ENCODE measurements at places on chromosomes 1 and 21. TPM values are rescaled to one million over a fixed set of nuclear protein-coding genes. Genes with fewer than 3 reads are reported as not detected.

HES3 gene
- total RNA-seq, result not detected

CFAP141 gene
- total RNA-seq, result not detected

RAB25 gene
- total RNA-seq, result not detected

TFF2 gene
- total RNA-seq, result not detected

LCK gene
- total RNA-seq, result not detected

CELSR2 gene
- 0.97 TPM for total RNA-seq

IBA57 gene
- total RNA-seq, result 8.8 TPM

FUCA1 gene
- 21.6 TPM for total RNA-seq

SRGAP2 gene
- 100 TPM for total RNA-seq

HPDL gene
- total RNA-seq, result 0.65 TPM

WDR26 gene
- 71.6 TPM for total RNA-seq

CIART gene
- 16.6 TPM for total RNA-seq

DYRK3 gene
- total RNA-seq, result 29.2 TPM

RGS13 gene
- total RNA-seq, result not detected

THEM5 gene
- total RNA-seq, result not detected

PCBP3 gene
- total RNA-seq, result 16.7 TPM

MTARC1 gene
- 0.97 TPM for total RNA-seq

B3GALT5 gene
- 4.3 TPM for total RNA-seq

PLPP3 gene
- total RNA-seq, result 851 TPM

AADACL3 gene
- not detected for total RNA-seq

KCNN3 gene
- not detected for total RNA-seq

FMOD gene
- 1.9 TPM for total RNA-seq

OR11L1 gene
- total RNA-seq, result not detected

CD1D gene
- total RNA-seq, result not detected

FAM20B gene
- total RNA-seq, result 33.6 TPM

C1orf198 gene
- total RNA-seq, result 431 TPM

FAM177B gene
- not detected for total RNA-seq

IGSF21 gene
- total RNA-seq, result not detected

GNG4 gene
- total RNA-seq, result under 0.01 TPM

SLC35F3 gene
- under 0.01 TPM for total RNA-seq

CCDC17 gene
- total RNA-seq, result 0.61 TPM

EBNA1BP2 gene
- total RNA-seq, result 33.5 TPM

ATAD3C gene
- under 0.01 TPM for total RNA-seq

HPCAL4 gene
- not detected for total RNA-seq

MYBPH gene
- not detected for total RNA-seq

ACKR1 gene
- total RNA-seq, result not detected

CSF3R gene
- 0.97 TPM for total RNA-seq

HHAT gene
- total RNA-seq, result 8.1 TPM

NTNG1 gene
- 13.7 TPM for total RNA-seq

FCER1G gene
- 0.97 TPM for total RNA-seq

QSOX1 gene
- 205 TPM for total RNA-seq

GOLT1A gene
- total RNA-seq, result not detected

AMY2A gene
- total RNA-seq, result not detected

OR10J5 gene
- total RNA-seq, result not detected

RPS6KA1 gene
- 6.4 TPM for total RNA-seq

MYOC gene
- not detected for total RNA-seq

RNU1-4 gene
- total RNA-seq, result under 0.01 TPM

IL20 gene
- not detected for total RNA-seq

TMEM61 gene
- not detected for total RNA-seq

MYOM3 gene
- 0.12 TPM for total RNA-seq

KRTAP19-7 gene
- not detected for total RNA-seq

Measured in hair follicle dermal papilla cell (primary cell).